ENCODE measurements at places on chromosomes 2 and 18.

GRCh38 chr18:55018602-55019001 lies 59.3 kb upstream of the CCDC68 start:
- DNase-seq: no peak

- DNase-seq: no peak
Measured at GRCh38 chr18:59145055-59145454, 5.4 kb downstream of the SEC11C start.

DNA sequence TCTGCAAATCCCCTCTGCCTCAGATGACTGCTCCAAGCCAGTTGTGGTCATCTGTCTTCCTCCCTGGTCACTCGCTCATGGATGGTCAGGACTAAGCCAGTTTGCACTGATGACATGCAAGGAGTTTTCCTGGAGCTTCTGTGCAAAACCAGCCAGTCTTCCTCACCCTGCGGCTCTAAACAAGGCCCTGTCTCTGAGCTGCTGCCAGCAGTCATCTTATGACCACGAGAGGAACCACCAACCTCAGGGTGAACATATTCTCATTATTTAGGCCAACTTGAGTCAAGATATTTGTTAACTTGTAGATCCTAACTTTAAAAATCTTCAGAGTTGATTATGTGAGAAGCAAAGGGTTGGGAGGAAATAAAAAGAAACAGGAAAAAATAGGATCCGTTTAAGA lies 119.9 kb upstream of the CAB39 start:
- DNase-seq: no peak

GRCh38 chr2:197191940-197192322 lies 118.6 kb downstream of the ANKRD44 start:
- DNase-seq: no peak

DNA sequence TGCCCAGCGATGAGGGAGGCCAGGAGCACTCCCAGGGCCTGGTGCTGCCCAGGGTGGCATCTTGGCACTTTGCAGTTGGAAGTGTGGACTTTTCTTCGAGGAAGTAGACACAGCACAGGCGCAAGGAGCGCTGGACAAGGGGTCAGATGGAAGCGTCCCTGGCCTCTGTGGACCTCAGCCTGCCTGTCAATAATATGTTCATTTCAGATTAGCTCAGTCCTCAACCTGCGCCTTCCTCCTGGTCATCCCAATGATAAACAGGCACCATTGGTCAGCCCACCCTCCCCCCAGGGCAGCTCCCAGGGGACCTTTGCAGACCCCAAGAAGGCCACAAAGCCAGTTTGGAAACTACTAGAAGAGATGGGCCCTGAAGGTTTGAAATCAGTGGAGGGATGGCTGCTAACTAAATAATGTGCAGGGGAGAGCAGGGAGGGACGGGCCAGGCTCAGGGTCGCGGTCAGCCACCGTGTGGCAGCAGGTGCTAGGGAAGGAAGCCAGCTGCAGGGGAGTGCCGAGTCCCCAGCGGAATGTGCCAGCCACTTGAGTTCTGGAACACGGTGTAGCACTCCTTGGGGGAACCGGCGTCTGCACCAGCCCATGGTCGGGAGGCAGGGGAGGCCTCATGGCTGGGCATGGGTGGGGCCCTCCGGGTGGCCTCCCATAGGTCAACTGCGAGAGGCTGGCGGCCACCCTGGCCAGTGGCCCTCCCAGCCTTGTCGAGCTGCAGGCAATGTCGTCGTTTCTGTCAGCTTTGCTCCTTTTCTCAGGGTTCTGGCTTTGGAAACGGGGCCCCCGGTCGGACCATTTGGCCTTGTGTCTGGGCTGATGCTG lies 59.9 kb downstream of the ADI1 start:
- no peak for DNase-seq

DNA sequence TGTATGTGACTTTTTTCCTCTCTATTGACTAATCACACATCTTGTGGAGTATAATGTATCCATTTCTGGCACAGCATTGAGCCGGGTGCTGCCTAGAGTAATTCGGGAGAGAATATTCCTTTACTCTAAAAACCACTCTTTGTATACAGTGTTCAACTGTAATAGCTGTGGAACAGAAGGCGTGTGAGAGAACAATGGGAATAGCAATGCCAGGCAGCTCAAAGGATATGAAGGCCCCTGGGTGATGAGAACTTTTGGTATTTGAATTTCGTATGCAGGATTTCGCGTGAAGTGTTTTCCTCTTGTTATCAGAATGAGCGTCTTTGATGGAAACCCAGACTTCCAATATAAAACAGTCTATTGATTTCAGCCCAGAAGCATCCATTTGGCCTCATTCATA lies 84.6 kb upstream of the MAP3K20 start:
- DNase-seq: no peak

DNA sequence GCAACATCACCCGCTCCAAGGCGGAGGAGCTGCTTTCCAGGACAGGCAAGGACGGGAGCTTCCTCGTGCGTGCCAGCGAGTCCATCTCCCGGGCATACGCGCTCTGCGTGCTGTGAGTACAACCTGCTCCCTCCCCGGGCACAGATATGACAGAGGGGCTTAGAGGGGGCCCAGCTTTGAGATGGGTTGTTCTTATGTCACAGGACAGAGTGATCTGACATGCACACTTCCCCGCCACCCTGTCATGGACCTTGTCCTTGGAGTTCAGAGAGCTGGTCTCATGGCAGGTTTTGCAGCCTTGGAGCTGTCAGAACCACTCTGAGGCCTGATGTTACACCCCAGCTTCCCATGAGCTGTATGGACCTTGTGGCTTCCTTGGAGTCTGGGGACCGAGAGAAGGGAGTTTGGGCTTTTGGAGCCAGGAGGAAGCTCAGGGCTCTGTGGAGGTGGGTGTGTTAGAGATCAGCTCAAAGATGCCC lies 398 bp downstream of the INPP5D start:
- DNase-seq: no peak

DNA sequence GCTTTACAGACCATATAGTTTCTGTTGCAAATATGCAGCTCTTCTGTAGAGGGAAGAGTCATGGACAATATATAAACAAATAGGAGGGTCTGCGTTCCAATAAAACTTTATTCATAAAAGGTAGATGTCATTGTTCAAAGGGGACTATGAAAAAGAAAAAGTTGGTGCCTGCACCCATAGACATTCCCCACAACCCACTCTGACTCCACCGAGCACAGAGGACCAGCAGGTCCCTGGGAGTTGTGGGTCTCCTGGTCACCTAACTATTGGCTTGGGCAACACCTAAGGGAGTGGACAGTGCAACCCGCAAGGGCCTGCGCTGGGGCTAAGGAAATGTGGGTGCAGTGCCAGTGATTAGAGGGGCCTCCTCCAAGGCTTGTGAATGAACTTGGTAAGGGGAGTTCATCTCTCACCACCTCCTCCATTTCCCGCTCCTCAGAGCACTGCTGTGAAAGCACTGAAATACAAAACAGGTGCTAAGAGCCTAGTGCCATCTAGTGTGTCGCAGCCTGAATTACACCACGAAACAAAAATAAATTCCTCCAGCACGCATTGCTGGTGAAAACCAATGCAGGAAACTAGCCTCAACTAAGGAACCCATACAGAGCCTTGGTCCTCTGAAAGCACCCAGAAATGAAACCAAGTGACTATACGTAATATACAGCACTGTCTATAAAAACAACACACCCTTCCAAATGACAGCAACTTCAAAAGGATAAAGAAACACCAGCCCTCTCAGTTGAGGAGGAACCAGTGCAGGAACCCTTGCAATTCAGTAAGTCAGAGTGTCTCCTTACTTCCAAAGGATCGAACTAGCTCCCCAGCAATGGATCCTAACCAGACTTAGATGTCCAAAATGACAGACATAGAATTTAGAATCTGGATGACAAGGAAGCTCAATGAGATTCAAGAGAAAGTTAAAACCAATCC lies 166.6 kb downstream of the RNF144A start:
- no peak for DNase-seq

- no peak for DNase-seq
Measured at GRCh38 chr18:43277164-43277600, at the start of gene SYT4. SYT4 (minus strand) TSS chr18:43277490; CDS start chr18:43277281, 209 bp downstream.

- no peak for DNase-seq
Measured at GRCh38 chr2:86315084-86315483, 22.3 kb downstream of the REEP1 start.

- no peak for DNase-seq
Measured at GRCh38 chr2:212448698-212449097, 89.9 kb downstream of the ERBB4 start.

GRCh38 chr2:2800697-2801096 lies 469.6 kb upstream of the MYT1L start:
- no peak for DNase-seq

GRCh38 chr18:65269375-65269774 lies 481.4 kb upstream of the CDH7 start:
- DNase-seq: no peak

- no peak for DNase-seq
Measured at GRCh38 chr2:100529176-100529575, 33.6 kb upstream of the PDCL3 start.

GRCh38 chr2:153875801-153876466 lies 4.2 kb downstream of the GALNT13 start:
- no peak for DNase-seq

DNA sequence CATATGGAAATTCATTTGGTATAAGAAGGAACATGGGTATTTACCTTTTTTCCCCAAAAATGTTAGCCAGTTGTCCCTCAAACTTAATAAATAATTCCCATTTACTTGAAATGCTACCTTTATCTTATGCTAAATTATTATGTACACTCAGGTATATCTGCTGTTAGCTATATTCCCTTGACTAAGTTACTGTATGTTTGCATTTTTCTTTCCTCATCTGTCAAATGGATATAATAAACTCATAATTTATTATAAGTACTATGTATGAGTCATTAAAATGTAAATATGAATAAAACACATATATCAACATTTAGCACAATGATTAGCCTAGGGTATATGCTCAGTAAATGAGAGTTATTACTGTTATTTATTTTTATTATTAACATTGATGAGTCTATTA lies 117.4 kb downstream of the PMS1 start:
- no peak for DNase-seq

- no peak for DNase-seq
Measured at GRCh38 chr2:149334156-149334555, 3.8 kb downstream of the LYPD6 start.

DNA sequence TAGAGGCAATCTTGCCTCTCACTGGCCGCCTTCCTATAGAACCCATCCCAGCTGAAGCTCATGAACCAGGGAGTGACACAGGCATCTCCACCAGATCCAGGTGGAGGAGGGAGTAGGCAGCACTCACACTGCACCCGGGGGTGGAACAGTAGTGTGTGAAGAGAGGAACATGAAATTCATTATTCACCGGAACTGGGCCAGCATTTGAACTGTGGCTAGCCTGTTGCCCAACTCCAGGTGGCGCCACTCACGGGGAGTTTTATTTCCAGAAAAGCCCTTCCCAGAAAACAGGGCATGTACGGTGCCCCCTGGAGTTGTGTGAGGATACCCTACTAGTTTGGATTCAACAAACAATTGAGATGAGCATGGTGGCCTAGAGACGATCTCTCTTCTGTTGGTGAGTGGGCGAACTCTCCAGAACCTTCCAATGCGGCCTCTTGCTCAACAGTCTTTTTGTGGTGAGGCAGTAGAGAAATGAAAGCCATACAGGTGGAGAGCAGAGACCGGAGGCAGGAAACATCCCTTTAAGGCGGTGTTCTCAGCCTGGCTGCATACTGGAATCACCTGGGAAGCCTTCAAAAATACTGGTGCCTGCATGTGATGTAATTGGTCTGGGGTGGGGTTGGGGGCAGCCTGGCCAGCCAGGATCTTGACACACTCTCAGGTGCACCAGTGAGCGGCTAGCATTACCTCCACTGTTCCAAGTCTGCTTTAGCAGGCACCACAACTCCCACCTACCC lies 73.5 kb upstream of the NEDD4L start:
- DNase-seq: no peak

GRCh38 chr2:181574321-181574720 lies 82.6 kb downstream of the CERKL start:
- DNase-seq: no peak

- no peak for DNase-seq
Measured at GRCh38 chr2:229050133-229050532, 221.0 kb downstream of the PID1 start.

GRCh38 chr18:50947899-50948298 lies 19.9 kb upstream of the ELAC1 start:
- DNase-seq: no peak

- DNase-seq: no peak
Measured at GRCh38 chr2:157899125-157899839, 23.2 kb upstream of the ACVR1 start.

GRCh38 chr18:3395466-3395865 lies 54.5 kb upstream of the TGIF1 start:
- no peak for DNase-seq

DNA sequence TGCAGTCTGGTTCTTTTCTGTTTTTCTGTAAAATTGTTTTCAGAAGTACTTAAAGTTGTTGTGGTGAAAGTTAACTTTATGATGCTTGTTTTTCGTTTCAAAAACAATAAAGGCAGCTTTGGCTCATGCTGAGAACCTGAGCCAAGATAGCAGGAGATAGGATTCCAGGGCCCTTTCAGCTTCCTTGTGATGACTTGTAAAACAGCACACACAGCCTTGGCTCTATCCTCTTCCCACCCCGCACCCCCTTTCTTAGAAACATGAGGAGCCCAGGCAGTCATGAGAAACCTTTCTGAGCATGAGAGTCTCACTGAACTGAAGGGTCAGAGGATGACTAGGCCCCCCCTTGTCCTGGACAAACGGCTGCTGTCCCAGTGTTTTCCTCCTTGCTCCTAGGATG lies 12.4 kb upstream of the CHRNA1 start:
- DNase-seq: no peak

DNA sequence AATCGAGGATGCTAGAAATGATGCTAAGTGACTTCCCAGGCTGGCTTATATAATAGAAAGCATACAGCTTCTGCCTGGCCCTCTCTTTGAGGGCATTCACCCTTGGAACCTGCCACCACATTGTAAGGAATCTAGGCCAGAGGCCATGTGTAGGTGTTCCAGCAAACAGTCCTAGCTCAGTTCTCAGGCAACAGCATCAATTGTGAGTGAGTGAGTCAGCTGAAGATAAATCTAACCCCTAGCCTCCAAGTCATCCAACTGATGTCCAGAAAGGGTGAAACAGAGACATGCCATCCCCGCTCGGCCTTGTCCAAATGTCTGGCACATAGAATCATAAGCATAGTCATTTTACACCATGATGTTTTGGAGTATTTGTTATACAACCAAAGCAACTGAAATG lies 324.3 kb upstream of the KLHL14 start:
- DNase-seq: no peak

DNA sequence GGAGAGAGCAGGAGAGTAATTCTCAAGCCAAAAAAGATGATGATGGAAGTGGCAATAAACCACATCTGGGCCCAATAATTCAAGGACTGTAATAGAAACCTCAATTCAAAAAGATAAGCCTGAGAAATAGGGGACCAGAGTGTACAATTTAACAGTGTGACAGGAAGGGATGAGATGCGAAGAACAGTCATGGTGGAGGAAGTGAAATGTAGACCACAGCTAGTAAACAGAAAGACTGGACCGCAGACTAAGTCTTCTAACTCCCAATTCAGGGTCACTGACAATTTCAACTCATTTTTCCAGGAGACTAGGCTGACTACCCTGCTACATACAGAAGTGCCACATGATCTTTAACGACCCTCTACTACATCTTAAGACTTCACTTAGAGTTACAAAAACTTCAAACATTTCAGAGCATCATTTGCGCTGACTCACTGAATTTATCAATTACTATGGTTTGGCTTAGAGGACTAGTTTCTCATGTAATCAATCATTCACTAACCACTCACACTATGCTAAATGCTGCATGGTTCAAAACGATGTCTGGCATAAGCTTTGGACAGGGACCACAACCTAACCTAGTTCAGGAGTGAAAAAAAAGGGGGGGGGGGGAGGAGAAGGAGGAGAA lies 9.0 kb downstream of the CUL3 start:
- DNase-seq: no peak
